Cortex of kidney (tissue), 1 donor: ENCODE measurements at places on chromosomes 12 and 14.

- no peak for DNase-seq
These were observed 161.9 kb upstream of the PLEKHG7 start for GRCh38 chr12:92540782-92541423.

GRCh38 chr12:73225941-73226340, 953.8 kb downstream of the TRHDE start:
- no peak for DNase-seq

DNA sequence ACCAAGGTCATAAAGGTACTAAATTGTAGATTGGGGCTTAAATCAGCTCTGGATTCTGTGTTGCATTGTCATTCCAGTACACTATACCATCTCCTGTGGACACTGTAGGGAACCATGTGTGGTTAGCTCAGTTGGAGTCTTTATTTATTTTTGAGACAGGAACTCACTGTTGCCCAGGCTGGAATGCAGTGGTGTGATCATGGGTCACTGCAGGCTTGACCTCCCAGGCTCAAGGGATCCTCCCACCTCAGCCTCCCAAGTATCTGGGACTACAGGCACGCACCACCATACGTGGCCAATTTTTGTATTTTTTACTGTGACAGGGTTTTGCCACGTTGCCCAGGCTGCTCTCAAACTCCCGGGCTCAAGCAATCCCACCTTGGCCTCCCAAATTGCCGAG, 6.7 kb downstream of the PAPOLA start:
- DNase-seq: no peak

DNA sequence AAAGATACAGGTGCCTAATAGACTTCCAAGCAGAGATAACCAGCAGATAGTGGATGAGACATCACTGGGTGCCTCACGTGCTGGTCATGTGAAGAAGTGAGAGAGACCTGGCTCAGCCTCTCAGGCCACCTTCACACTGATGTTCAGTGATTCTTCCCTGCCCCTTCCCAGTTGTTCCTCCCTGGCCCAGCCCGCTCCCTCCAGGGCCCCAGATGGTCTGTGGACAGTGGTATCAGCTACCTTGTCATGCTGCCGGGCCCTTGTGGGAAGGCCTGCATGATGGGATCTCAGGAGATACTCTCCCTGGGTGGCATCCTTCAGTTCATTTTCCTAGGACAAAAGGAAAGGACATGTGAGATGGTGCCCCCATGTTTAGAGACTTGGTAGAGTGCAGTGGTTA, 179.9 kb downstream of the PIWIL1 start:
- DNase-seq: no peak

DNA sequence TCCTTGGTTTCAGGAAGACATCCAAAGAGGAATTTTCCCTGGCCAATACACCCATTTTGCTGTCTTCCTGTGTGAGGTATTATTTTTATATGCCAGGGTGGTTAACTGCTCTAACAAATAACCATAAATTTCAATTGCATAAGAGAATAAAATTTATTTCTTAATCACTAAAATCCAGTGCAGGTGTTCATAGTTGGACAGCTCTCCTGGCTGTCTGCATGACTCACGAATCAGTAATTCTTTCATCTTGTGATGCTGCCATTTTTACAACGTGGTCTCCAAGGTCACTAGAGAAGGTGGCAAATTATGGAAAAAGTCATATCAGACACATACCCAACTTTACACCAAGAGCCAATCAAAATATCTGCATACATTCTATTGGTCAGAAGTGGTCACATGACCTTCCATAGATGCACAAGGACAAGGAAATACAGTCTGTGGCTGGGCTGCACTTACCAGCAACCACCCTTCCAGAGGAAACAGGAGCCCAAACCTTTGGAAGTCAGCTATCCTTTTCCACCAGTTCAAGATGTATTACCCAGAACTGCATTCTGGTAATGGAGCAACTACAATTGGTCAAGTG, 193.5 kb upstream of the PLEKHG7 start:
- no peak for DNase-seq

DNA sequence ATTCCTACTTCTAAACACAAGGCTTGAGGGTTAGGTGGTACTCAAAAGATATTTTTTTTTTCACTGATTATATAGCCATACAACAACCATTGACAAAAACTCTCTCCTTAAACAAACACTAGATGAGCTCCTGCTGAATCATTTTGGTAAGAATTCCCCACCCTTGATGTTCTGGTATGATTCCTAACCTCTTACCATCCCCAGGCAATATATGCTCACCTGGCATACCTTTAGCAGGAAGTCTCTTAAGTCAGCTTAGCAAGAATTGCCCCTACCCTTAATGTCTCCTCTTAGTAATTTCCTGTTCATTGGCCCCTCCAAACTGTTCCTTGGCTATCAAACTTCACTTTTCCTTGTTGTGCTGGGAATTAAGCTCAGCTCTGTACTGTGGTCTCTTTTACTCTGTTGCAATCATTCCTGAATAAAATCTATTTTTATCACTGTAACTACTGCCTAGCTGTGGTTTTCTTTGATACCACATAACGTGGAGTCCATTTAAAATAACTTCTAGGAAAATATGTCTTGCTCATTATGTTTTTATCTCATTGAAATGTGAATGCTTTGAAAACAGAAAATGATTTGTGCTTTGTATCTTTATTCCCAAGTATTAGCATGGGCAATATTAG, 712.6 kb downstream of the SLC16A7 start:
- DNase-seq: no peak

DNA sequence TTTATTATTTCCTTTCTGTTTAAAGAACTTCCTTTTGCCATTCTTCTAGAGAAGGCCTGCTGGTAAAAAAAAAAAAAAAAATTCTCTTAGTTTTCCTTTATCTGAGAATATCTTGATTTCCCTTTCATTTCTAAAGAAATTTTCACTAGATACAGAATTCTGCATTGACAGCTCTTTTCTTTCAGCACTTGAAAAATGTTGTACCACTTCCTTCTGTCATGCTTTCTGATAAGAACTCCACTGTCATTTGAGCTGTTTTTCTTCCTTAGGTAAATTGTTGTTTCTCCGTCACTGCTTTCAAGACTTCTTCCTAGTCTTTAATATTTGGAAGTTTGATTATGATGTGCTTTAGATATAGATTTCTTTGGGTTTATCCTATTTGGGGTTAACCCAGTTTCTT, 113.6 kb upstream of the BTG1 start:
- no peak for DNase-seq

GRCh38 chr14:91732859-91733477, 1.1 kb upstream of the CATSPERB start:
- no peak for DNase-seq

DNA sequence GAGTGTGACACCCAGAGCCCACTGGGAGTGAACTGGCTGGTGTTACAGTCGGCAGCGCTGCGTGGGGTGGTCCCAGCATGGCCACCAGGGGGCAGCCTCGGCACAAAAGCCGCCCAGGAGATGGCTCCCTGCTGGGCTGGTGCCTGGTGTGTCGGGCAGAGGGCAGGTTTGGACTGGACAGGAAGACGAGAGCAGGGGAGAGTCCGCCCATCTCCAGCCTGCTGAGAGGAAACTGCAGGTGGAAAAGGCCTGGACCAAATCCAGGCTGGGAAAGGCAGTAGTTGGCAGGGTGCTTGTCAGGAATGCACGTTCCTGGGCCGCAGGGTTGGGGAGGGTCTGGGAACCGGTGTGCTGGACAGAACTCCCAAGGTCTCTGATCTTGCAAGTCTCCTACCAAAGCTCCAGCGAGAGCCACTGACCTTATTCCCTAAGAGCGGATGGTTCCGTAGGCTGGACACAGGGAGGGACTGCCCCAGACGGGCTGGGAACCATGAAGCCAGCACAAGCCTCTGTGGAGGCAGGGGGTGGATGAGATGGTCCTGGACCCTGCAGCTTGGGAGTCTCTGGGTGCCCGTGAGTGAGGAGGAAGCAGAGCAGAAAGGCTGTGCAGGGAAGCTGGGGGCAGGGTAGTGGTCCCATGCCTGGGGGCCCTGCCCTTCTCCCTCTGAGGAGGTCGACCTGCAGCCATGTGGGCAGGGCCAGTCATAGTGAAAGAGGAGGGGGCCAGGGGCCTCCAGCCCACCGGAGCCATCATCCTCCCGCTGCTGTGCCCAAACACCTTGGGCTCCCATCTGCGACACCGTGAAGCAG, 1.8 kb downstream of the AHNAK2 start:
- no peak for DNase-seq

DNA sequence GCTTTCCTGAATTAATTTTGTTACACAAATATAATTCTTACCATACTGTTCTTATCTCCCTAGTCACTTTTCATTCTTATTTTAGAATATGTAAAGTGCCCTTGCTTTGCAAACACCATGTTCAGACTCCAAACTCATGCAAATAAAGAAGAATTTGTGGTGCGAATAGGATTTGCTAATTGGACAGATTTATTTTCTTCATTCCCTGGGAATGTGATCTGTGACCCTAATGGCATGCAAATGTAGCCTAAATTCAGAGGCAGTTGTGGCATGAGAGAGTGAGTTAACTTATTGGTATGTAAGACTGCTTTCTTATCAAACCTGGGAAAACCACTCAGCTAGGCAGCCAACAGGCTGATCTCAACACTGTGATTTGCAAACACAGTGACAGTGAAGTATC, 10.0 kb downstream of the CAPZA3 start:
- DNase-seq: no peak

- DNase-seq: no peak
These were observed 359.9 kb downstream of the NRXN3 start for GRCh38 chr14:78530078-78530477.

- DNase-seq: no peak
These were observed 127.7 kb upstream of the SFSWAP start for GRCh38 chr12:131583090-131583712.

DNA sequence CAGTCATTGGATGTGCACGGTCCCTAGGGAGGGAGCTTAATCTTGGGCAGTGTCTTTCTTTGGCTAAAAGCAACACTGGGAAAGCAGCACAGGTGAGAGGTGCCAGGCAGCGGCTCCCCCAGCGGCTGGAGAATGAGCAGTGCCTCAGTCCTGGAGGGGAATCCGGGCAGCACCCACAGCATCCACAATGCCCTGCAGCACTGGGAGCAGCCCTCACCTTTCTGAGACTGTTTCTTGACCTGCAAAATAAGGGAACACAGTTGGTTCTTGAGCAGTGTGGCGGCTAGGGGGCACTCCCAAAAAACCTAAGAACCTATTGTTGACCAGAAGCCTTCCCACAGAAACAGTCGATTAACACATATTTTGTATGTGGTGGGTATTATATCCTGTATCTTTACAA, 75.8 kb downstream of the SINHCAF start:
- no peak for DNase-seq

GRCh38 chr14:52706724-52707706, at the start of gene PSMC6:
PSMC6 (plus strand) TSS chr14:52707200; CDS start chr14:52707220, 20 bp downstream.
- no peak for DNase-seq

DNA sequence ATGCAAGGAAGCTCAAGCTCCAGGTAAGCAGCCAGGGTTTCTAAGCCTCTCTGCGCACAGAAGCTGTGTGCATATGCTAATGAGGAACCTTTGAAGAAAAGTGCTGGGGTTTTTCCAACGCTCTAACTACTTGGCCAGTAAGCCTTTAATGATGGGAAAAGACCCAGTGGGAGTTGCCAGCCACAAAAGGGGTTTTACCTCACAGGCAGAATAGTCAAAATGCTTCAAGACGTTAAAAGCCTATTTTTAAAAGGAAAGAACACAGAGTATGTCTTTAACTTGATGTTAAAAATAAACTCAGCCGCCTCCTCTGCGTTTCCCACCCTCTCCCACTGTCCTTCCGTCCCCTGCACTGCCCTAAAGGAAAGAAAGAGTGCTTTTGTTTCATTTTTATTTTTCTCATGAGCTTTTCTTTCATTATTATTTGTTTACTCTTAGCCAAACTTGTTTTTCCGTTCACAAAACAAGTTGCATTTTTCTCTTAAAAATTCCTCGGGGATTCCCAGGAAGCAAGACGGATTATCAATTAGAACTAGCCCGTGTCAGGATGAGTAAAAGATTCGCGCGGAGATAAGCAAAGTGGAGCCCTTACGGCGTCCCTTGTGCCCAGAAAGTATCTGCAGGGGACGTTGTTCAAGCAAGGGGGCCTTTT, 209.8 kb upstream of the NUDT4 start:
- no peak for DNase-seq

DNA sequence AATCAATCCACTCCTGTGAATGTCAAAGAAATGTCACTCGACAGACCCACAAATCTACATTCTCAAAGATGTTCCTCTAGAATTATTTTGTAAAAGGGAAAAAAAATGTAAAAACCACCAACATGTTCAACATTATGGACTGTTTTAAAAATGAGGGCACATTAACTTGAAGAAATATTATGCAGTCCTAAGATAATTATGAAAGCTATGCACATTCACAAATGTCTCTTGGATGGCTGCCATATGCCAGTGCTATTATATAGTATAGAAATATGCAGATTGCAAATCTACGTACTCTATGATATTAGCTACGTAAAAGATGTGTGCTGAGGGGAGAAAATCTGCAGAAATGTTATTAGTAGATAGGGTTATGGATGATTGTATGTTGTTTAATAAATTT, 334.2 kb downstream of the BMP4 start:
- no peak for DNase-seq

DNA sequence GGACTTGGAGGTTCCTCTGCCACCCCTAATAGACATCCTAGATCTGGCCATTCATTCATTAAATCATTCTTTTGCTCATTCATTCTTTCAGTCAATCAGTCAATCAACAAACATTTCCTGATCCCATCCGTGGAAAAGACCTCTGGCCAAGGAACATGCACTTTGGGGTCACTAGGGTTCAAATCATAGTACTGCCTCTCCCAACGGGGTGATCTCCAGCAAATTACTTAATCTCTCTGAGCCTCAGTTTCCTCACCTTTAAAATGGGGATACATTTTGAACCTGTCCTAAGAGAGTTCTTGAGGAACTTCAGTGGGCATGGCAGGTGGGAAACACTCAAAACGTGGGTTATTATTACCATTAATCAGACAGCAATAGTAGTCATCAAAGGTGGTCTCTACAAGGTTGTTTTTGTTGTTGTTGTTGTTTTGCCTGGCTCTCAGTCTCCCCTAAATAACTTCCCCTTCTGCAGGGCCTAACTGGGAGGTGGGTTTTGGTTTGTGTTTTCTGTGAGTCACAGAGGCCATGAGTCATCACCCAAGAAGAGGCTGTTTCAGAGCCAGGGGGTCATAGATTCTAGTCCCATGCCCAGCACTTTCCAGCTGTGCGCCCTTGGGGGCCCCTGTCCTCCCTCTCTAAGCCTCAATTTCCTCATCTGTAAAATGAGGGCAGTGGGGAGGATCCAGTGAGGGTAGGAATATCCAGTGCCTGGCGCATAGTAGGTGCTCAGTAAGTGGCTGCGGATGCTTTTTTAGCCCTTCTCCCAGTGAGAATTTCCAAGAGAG, 16.9 kb upstream of the FAM222A start:
- no peak for DNase-seq

DNA sequence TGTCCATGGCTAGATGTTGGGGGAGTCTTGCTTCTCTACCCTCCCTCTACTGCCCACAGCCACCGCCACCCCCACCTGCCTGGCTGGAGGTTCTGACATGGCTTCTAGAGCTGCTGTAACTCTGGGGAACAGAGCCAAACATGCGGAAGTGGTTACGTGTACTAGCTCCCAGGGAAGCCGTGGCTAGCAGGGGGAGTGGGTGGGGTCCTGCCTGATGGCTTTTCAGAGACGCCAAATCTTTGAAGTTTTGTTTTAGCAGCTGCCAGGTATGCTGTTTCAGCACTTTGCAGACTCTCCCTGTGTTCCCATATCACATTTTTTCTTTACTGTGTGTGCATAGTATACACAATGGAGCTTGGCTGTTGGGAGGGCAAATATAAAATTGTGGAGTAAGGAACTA, 150.3 kb downstream of the TGFB3 start:
- no peak for DNase-seq

- DNase-seq: no peak
These were observed 139.8 kb downstream of the TSPAN9 start for GRCh38 chr12:3216726-3217682.
